A549 treated with dexamethasone at 1 μM for 4 hours (cell line): ENCODE measurements at places on chromosomes 2 and 18. TPM values are rescaled to one million over a fixed set of nuclear protein-coding genes. Genes with fewer than 3 reads are reported as not detected.

The TFCP2L1 gene
- total RNA-seq = 18.1 to 32.0 TPM (median 31.5 TPM) in 5 replicates

The CD8A gene
- total RNA-seq = 0.28 to 0.51 TPM (median 0.30 TPM) in 5 replicates

The ALPG gene
- 0.37 to 0.74 TPM (median 0.49 TPM) in 5 replicates for total RNA-seq

The ALLC gene
- 0.05 to 0.11 TPM (median 0.08 TPM) in 3 of 5 replicates, not detected in the others for total RNA-seq

The TCF23 gene
- total RNA-seq = not detected in 5 replicates

The ARHGAP15 gene
- total RNA-seq = 0.14 TPM in 1 of 5 replicates, not detected in the others

The SPEG gene
- 7.0 to 12.6 TPM (median 9.4 TPM) in 5 replicates for total RNA-seq

The PAX8 gene
- total RNA-seq = 0.60 to 1.0 TPM (median 0.80 TPM) in 5 replicates

The TDRD15 gene
- total RNA-seq = not detected in 5 replicates

The RND3 gene
- 39.3 to 52.9 TPM (median 45.7 TPM) in 5 replicates for total RNA-seq

The HDLBP gene
- 276 to 309 TPM (median 295 TPM) in 5 replicates for total RNA-seq

The VIT gene
- total RNA-seq = not detected in 5 replicates

The FBXO41 gene
- total RNA-seq = 3.9 to 5.6 TPM (median 4.4 TPM) in 5 replicates

The FOXI3 gene
- total RNA-seq = 0.03 to 0.05 TPM (median 0.04 TPM) in 3 of 5 replicates, not detected in the others

The GPR75 gene
- 1.1 to 2.9 TPM (median 2.6 TPM) in 5 replicates for total RNA-seq

The MYO7B gene
- 0.11 to 0.31 TPM (median 0.24 TPM) in 5 replicates for total RNA-seq
